T-cell (primary cell): ENCODE measurements at places on chromosomes 6 and 20.

DNA sequence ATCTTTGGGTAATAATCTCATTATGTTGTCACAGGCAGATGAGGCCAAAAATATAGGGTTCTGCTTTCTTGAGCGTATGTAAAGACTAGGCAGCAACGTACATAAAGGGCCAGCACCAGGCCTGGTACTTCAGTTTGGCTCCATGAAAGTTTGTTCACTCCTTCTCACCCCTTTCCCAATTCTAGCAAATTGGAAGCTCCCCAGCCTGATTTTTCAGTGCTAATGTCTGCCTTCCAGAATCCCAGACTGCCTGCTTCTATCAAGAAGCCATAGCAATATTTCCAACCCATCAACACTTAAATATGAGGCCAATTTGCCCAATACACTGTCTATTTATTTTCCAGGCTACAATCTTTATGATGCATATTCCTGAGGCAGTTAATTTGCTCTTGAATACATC is 93.4 kb upstream of the PTPRT start:
- no peak for DNase-seq

DNA sequence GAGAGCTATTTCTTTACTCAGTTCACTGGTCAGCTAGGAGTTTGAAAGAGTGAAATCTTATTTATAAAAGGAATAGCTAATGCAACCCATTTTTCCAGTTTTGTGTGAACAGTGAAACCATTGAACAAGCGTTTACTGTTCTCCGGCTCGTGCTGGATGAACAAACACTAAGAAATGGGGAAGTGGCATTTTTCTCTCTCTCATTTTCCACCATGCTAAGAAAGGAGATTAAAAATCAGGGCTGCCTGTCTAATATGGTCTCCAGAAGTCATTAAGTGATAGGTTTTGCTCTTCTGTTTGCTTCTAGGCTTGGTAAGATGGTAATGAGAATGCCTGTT is 774 bp upstream of the SFT2D1 start:
- no peak for DNase-seq

- no peak for DNase-seq
These were observed 758 bp downstream of the GCLC start for GRCh38 chr6:53544217-53544469.

GRCh38 chr6:11890209-11890608 is 111.6 kb upstream of the ADTRP start:
- DNase-seq, result no peak

GRCh38 chr20:46985671-46986070 is 91.0 kb downstream of the EYA2 start:
- DNase-seq, result no peak

GRCh38 chr6:148422085-148422484 is 79.4 kb downstream of the SASH1 start:
- DNase-seq, result no peak

DNA sequence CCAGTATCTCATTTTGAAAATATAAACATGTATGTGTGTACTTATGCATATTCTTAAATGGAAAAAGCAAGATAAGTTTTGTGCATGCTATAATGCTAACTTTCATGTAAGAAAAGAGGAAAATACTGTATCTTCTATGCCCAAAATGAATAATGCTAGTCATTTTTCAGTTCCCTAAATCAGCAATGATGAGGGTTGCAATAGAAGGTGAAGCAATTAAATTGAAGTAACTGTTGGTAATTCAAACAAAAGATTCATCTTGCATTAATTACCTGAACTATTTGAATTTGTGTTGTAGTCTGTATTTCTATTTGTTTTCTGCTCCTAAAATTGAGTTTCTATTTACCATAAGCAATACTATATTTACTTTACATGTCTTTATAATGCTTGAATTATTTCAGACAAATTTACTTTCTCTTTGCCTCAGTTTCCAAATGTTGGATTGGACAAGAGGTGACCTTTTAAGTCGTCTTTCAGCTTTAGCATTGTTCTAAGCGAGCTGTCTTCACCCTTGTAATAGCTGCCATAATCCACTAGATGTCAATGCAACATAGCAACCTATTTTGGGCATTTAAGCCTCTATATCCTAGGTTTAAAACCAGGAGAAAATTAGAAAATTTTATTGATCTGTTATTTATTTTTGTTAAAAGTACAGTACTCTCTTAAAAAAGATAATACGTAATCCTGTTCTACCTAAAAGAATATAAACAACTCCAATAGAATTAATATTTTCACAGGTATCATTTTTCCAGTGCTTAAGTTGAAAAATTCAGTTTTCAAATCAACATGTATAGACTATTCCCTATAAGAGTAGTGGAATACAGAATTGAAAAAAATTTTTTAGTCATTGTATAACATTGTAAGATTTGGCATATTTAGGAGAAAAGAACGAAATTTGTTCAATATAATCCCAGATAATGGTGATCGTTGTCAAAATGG is 52.3 kb upstream of the IFNGR1 start:
- DNase-seq, result no peak

DNA sequence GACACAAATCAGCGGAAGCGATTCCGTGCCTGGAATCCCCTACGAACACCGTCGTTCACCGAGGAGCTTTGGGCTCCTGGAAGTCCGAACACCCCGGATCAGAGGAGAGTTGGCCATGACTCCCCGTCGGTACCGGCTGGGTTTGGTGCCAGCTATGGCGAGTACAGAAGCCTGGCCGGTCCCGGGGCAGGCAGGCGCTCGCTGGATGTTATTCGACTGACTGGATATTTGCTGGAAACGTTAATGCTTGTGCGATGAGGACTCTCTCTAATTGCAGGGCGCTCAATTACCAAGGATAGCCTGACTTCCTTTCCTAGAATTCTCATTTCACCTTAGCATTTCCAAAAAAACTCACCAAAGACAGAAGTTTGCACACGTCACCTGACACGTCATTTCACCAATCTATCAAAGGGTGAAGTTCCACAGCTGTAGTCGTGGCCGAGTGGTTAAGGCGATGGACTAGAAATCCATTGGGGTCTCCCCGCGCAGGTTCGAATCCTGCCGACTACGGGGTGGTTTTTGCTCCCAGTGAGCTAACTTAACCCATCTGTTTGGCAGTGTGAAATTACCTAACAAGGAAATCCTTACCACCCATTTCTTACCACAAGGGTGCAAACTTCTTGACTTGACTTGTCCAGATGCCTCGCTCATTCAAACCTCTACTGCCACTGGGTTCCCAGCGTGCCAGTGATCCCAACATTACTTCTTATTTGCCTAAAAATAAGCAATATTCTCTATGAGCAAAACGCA is 22.7 kb upstream of the ZNF184 start:
- DNase-seq, result no peak

DNA sequence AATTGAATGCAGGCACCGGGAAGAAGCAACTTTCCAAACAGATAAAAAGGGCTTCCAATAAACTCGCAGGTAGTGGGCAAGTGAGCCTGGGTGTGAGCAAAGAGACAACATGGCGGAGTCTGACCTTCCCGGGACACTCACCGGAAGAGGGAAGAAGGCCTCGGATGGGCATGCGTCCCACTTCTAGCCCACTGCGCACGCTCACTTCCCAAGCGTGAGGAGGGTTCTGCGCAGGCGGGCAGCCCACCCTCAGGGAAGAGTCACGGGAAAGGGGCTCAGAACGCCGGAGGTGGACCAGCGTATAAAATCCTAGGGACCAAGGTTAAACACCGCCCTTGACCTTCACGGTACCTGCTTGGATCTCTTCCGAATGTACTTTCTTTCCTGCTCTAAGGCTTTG is 95.5 kb upstream of the AFDN start:
- no peak for DNase-seq

DNA sequence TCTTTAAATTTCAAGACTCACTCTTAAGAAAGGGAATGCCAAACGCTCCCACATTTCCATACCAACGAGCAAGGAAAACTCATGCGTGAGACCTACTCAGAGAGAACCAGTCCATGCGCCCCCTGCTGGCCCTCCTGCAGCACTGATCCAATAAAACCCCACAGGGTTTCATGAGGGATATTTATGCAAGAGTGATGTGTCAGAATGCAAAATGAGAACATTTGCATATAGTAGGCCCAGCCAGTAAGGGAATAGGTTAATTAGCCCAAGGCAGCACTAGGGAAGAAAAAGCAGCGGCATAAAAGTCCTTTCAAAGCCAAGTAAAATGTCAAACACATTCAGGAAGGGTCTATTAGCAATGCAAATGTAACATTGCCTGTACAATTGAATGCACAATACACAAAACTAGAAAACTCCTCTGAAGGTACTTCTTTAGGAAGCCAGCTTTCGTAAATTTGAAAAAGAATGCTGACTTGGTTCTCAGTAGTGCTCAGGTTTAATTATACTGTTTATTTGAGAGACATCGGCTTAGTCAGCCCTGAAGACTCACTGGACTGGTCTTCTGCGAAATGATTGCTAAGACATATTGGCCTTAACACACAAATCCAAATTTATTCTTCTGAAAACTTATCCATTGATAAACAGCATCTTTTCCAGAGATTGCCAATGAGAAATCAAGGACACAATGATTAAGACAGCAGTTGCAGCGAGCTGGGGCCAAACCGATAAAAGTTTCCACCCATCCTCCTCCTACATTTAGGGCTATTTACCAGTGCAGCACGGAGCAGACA is 93.2 kb downstream of the GMPR start:
- peak; percentile 51 for DNase-seq

DNA sequence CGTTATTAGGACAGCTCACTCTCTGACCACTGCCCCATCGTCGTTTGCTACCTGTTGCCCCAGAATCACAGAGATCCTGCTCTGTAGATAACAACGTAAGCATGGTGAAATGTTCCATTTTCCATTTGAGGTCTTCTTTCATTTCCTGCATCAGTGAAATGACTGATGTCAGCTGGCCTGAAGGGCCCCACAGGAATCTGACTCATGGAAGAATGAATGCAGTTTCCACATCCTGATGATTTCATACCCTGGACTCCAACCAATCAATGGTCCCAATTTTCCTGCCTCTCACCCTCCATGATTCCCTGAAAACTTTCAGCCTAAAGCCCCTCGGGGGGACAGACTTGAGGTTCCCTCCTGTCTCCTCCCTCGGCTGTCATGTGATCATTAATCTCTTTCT is 394.4 kb upstream of the CDH4 start:
- DNase-seq, result no peak

DNA sequence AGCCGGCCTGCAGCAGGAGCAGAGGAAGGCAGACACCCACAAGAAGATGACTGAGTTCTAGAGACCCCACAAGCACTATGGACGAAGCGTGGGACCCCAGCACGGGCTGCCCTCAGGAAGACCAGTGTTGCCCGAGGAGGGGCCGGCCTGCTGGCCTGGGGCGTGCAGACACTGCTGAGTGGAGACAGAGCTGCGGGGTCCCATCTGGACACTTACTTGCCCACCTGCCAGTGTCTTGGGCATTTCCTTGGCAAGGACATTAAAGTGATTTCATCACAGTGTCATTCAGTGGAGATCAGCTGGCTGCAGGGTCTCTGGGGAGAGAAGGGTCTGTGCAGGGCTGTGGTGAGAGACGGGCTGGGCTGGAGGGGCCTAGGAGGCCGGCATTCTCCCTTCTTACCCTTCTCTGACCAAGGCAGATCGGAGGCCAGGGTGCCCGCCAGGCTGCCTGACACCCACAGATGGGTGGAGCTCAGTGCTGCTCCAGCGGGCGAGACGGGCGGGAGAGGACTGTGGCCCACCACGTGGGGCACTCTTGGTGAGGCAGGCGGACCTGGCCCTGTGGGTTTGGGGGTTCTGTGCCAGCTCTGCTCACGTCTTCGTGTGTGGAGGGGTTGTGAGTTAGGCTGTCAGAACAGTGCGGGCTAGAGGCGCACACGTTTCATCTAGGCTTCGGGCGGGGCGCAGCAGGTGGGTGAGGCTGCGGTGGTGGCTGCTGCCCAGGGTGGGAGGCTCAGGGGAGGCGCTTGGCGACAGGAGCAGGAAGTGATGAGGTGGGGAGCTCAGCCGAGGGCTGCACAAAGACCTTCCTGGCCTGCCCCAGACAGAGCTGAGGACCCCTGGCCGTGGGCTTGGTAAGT is at the start of gene LIME1:
TSS of gene LIME1 (plus strand) at position 806 of the 860 bp plus-strand sequence. CDS start 886 bp downstream, outside the sequence.
- DNase-seq, result peak; percentile 84

DNA sequence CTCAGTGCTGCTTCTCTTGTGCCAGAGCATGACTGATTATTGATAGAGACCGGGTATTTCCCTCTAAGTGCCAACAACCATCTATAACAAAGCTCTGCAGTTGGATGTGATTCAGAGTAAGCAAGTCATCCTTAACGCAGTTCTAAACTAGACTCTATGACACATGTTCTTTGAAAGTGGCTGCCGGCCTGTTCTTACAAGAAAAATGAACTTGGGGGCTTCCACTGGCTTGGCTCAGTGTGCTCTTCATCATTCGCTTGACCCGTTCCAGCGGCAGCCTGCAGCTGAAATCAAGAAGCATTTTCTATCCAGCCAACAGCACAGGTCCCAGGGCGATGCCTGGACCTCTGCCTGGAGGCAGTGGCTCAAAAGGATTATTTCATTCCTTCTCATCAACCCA is 29.8 kb downstream of the GFOD1 start:
- DNase-seq, result no peak

- DNase-seq, result no peak
These were observed 228.0 kb upstream of the TAB2 start for GRCh38 chr6:149089510-149089909.

- no peak for DNase-seq
These were observed 227.0 kb downstream of the SYNDIG1 start for GRCh38 chr20:24696396-24696795.

- no peak for DNase-seq
These were observed 41.1 kb downstream of the CNR1 start for GRCh38 chr6:88124925-88125557.

GRCh38 chr6:48747471-48747870 is 636.5 kb upstream of the PTCHD4 start:
- no peak for DNase-seq

DNA sequence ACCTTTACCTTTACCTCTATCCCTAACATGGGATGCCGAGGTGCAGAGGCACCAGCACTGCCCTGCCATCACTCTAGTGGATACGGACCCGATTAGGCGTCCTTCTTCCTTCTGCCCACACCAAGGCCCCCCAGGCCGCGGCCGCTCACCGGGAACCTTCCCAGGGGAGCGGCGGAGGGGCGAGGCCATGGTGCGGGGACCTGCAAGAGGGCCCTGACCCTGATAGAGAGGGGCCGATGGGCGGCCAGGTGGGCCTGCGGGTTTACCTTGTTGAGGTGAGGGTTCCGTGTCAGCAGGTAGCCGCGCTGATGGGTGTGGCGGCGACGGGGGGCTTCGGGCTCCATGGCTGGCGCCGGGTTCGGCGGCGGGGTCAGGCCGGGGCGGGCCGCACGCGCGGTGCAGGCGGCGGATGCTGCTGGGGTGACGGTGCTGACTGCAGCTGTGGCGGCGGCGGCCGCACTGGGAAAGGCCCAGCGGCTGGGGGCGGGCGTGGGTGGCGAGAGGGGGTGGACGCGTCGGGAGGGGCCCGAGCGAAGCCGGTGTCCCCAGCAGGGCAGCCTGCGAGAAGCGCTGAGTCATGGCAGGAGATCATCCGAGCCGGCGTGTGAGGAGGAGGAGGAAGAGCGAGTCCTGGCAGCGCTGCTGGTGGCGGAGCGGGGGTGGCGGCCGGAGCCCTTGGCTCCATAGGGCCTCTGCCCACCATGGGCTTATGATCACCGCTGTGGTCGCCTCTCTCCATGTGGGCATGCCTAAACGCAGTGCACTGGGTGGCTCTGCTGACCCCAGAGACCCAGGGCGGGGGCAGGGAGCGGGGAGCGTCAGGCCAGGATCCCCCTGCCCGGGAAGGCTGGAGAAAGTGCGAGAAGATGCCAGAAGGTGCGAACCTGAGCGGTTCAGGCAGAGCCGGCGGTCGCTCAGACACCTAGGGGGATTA is at the start of gene ME1:
TSS of gene ME1 (minus strand) at position 441 of the 934 bp plus-strand sequence. CDS start at position 344, 97 bp downstream.
- DNase-seq, result no peak
